ENCODE measurements at places on chromosomes 7 and 10.

DNA sequence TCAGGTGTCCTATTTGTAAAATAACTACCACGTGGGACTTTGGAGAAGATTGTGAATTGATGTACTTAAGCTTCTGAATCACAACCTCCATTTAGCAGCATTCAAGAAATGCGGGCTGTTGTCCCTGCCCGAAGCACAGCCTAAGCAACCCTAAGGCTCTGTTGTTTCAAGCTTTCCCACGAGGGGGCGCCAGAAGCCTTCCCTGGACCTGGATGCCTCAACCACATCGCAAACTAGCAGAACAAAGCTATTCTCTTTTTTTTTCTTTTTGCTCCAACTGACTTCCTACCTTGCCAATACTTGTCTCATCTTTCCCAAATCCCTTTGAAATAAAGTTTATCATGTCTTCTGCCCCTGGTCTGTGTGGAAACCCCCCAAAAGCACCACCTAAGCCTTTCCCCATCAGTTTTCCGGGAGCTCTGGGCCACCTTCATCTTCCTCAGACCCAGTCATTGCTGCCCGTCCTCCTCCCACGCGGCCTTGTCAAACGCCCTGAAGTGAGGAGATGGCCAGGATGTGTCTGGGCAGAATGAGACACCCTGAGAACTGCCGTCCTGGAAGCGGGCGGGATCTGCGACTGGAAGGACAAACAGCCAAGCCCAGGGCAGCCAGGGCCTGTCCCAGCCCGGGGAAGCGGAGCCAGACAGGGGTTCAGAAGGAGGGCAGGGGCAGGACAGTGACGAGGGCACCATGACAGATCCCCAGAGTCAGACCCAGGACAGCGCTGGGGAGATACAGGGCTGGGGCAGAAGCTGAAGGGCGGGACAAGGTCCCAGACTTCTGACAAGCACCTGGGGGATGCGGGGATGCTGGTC lies 112.7 kb downstream of the SLIT1 start:
- DNase-seq, result peak; percentile 19

DNA sequence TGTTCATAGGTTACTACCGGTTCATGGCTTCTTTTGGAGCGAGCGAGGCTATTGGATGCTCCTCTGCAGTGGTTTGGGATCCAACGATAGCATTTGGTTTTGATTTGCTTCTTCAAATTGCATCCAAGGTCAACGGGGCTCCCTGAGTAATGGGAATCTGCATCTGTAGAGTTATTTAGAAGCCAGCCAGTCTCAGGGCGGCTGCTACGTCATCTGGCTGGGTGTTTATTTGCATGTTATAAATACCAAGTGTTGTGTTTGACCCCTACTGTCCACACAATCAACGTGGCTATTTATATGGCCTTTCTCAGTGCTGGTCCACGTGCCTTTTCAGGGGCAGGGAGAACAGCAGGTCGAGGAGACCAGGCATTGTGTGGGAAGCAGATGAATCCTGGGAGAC lies 137.7 kb downstream of the PRPF18 start:
- no peak for DNase-seq

- no peak for DNase-seq
Measured at GRCh38 chr10:62620491-62620890, 184.0 kb upstream of the ADO start.

- DNase-seq, result no peak
Measured at GRCh38 chr7:18590241-18590640, 94.7 kb downstream of the HDAC9 start.

GRCh38 chr7:157552295-157552993 lies 215.6 kb downstream of the DNAJB6 start:
- DNase-seq, result no peak

- no peak for DNase-seq
Measured at GRCh38 chr7:31692451-31692850, 5.4 kb downstream of the PPP1R17 start.

DNA sequence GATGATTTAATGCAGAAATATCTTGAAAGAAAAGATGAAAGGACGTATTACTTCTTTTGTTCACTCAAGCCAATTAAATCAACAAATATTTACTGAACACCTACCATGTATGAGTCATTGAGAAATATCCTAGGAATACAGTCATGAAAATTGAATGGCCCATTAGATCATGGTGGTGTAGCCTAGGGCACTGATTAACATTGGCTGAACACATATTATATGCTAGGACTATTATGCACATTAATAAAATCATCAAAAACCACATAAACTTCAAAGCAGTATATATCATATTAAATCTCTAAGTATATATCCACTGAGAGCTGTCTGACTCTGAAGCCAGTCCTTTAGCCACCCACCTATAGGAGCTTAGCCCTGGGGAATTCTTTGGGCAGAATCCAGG lies 41.8 kb downstream of the FAM204A start:
- DNase-seq, result no peak

DNA sequence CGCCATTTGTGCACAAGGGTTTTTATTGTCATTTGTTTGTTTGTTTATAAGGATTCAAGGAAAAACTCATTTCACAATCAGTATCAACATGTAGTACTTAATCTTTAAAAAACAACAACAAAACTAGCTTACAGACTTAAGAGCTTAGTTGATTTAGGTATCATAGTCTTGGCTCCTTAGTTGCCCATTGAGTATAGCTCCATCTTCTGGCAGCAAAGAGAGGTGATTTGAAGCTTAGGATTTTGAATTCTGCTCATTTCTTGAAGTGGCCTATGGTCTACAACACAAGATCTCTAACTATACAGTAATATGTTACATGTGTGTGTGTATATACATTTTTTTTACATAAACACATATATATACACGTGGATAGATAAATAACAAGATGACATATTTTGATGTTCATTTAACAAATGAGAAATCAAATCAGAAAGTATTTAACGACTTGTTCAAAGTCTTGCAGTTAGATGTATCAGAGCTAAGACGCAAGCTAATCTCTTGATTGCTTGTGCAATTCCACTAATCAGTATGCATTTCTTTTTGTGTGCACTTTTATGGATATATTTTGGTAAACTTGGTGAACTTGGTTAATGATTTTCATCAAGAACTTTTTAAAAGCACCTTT lies 307.3 kb downstream of the CAMK1D start:
- DNase-seq, result peak; percentile 45

- DNase-seq, result no peak
Measured at GRCh38 chr10:132575320-132576201, 38.0 kb downstream of the INPP5A start.
